Brain (organoid and tissue), 16 donors: ENCODE measurements at places on chromosomes 12 and 14. TPM values are rescaled to one million over a fixed set of nuclear protein-coding genes. Genes with fewer than 3 reads are reported as not detected.

SLC38A4 gene
- polyA plus RNA-seq = not detected

CFAP54 gene
- polyA plus RNA-seq = 0.39 TPM

BDKRB1 gene
- not detected for polyA plus RNA-seq

VRK1 gene
- polyA plus RNA-seq = 13.8 TPM

PIWIL1 gene
- polyA plus RNA-seq = not detected

VPS33A gene
- 13.2 TPM for polyA plus RNA-seq

CYP46A1 gene
- 31.8 TPM for polyA plus RNA-seq

KRT72 gene
- polyA plus RNA-seq = not detected

MTA1 gene
- 96.6 TPM for polyA plus RNA-seq

DNA sequence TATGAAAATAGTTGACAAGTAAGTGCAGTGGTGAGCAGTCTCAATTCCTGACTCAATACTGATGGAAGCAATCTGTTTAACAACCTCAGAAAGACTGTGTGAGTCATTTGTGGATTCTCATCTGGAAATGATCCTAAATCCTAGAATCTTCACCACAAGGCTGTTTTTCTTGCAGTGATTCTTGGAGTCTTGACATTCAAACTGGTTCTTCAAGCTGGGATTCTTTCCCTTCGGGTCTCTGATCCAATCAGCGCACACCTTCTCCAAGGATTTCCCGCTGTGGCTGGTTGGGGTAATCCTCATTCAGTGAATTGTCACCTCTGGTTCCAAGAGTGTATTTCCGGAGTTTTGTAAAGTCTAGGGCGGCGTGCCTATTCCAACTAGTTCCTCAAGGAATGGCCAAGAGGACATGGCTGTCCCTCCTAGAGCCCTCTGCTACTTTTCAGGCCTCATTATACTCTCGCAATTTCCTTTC is 37.7 kb upstream of the FOXJ2 start:
- DNase-seq = no peak

GRCh38 chr14:31430634-31431264 is 10.4 kb upstream of the HEATR5A start:
- no peak for DNase-seq

DNA sequence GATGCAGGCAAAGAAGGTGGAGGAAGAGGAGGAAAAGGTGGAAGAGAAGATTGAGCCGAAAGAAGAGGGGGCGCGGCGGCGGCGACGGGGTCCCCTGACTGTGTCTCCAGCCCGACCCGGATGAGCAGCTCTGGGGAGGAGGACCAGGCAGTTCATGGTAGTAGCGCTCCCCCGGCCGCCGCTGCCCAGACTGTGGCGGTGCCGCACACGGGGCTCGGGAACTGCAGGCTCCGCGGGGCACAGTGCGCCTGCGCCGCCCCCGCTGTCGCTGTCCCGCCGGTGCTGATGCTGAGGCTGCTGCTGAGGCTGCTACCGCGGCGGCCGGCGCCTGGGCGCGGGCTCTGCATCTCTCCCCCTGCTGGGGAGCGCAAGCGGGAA is at the start of gene KCNH5:
Gene KCNH5 (minus strand): TSS at position 225 of the 378 bp plus-strand sequence. CDS start 272 bp downstream, outside the sequence.
- DNase-seq = peak; percentile 87

- peak; percentile 72 for DNase-seq
Observed at GRCh38 chr12:45259675-45260074, 43.8 kb downstream of the ANO6 start.

DNA sequence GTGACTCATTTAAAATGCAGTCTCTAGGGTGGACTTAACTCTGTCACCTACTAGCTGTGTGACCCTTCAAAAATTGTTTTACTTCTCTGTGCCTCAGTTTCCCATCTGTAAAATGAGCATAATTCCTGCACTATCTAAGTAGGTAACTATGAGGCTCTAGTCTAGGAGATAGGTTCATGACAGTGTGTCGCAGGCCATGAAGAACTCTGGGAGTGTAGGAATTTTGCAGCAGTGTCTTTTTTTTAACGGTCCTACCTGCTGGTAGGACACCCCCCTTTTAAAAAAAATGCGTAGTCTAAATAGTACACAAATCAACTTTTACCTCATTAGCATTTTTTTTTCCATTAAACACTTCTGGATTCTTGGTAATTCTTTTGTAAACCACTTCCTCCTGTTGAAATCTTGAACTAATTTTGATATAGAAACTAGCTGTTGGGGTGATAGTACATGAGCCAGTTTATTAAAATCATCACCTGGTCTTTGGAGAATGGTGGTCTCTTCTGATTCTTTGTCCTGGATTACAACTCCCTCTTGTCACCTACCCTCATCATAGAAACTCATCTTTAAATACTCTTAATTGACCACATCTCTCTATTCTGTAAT is 86.0 kb upstream of the SLC38A2 start:
- DNase-seq = no peak

- no peak for DNase-seq
Observed at GRCh38 chr14:97946240-97946639, 1149.1 kb downstream of the VRK1 start.

GRCh38 chr14:104519721-104520120 is 59.8 kb upstream of the C14orf180 start:
- no peak for DNase-seq

DNA sequence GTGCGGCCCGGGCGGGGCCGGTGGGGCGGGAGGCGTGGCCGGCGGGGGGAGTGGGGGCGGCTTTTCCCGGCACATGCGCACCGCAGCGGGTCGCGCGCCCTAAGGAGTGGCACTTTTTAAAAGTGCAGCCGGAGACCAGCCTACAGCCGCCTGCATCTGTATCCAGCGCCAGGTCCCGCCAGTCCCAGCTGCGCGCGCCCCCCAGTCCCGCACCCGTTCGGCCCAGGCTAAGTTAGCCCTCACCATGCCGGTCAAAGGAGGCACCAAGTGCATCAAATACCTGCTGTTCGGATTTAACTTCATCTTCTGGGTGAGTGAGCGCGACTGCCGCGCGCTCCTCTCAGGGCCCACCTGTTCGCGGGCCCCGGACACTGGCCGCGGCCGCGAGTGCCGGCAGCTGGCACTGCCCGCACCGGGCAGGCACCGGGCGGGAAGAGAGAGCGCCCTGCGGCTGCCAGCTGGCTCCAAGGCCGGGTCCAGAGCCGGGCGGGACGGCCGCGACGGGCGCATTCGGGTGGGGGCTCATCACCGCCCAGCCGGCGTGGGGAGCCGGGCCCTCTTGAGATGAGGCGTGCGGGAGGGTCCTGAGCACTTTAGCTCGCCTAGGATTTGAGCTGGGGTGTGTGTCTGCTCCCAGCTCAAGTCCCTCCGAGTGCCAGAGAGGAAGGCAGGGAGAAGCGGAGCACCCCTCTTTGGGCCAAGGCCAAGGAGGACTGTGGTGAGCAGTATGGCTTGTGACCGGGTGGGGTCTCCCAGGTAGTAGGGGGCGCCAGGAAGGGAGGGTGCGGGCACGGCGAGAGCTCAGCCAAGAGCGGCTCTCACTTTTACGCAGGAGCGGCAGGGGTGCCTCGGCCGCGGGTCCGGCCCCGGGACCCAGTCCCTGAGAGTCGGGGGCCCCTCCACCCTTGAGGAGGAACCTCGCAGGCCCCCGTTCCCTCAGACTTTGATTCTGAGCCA is at the start of gene CD9:
Gene CD9 (plus strand): TSS at position 145 of the 957 bp plus-strand sequence. CDS start 100 bp downstream, at position 245.
- DNase-seq = no peak

GRCh38 chr12:76024102-76024781 is 7.3 kb downstream of the PHLDA1 start:
- DNase-seq = no peak

DNA sequence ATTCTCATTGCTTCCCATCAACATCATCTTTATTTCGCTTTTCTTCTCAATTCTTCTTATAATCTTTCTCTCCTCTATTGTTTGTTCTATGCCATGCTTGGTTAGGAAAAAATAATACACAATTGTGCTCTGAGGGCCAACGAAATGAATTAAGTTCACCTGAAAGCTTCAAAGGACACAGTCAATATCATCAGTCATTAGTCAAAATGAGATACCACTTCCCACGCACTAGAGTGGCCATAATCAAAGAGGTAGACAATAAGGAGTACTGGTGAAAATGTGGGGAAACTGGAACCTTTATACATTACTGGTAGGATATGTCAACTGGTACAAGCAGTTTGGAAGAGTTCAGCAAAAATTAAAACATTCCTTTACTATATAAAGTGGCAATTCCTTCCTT is 91.5 kb downstream of the TMTC1 start:
- no peak for DNase-seq

- no peak for DNase-seq
Observed at GRCh38 chr12:89476232-89476631, 48.4 kb downstream of the GALNT4 start.

- DNase-seq = no peak
Observed at GRCh38 chr12:92162079-92162478, 16.4 kb upstream of the BTG1 start.

- DNase-seq = no peak
Observed at GRCh38 chr12:75716291-75717025, 205.0 kb upstream of the KRR1 start.

DNA sequence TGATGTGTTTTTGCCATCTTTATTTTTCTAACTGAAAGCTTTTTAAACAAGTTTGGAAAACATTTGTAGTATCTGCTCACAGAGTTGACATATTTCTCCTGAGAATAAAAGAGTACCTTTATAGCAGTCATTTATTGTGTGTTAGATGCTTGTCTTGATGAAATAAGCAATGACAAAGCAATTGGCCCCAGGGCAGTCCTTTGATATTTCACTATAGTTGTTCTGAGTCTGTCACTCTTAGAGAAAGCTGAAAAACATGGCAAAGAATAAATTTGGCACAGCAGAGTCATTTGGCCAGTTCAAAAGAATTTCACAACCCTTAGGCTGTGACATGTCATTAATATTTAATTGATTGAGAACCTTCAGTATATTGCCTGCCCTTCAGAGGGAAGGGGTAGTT is 166.2 kb downstream of the PTPRO start:
- peak; percentile 23 for DNase-seq

- peak; percentile 38 for DNase-seq
Observed at GRCh38 chr12:59186451-59186850, 266.1 kb upstream of the LRIG3 start.

GRCh38 chr14:52413729-52414408 is 99.8 kb downstream of the PTGER2 start:
- DNase-seq = no peak
